ENCODE measurements at places on chromosomes 4 and X.

DNA sequence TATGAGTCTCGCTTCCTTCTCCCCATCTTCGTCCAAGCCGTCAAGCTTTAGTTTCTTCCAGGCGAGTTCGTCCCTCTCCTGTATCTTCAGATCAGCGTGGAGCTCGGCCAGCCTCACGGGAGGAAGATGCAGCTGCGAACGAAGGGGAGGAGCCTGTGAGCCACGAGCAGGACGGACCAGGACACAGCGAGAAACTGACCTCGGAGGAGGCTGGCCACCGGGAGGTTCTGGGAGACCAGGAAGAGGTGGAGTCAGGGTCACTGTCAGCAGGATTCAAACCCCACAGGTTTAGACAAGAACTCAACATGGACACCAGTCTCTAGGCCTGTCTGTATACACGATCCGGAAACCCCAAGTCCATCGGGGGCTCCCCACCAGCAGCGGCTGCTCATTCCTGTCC lies 7.3 kb downstream of the LRPAP1 start:
- DNase-seq, result no peak

DNA sequence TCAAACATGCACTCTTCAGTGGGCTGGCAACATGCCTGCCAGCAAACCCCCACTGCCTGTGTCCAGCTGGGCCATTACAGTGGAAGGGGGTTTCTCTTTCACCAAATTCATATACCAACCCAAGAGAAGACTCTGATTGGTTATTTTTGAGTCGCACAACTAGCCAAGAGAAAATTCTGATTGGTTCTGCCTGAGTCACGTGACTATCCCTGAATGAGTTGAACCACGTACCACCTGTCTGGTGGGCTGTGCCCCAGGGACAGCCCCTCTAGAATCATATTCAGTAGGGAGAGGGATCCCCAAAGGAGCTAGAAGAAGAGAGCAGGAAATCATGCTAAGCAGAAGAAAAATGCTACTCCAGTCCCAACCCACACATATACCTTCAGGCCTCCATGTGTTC lies 313.1 kb downstream of the STK32B start:
- DNase-seq, result no peak

- peak; percentile 6 for DNase-seq
Measured at GRCh38 chrX:120791013-120791643, 84.5 kb downstream of the CT47B1 start.

DNA sequence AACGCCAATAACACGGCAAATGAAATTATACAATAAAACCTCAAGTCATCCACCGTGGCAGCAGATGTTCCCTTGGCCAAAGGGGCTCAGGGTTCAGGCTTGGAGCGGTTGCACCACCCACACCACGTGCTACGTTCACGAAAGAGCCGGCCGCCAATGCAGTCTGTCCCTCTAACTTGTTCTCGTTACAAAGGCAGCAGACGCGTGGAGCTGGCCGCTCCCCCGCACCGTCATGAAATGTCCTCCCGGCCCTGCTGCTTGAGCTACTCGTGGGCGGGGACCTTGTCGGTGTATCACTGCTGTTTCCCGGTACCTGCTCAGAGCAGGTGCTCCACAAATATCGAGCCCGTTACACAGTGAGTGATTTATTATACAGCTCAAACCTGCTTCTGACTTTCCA lies 36.4 kb upstream of the MAN2B2 start:
- no peak for DNase-seq

- DNase-seq, result peak; percentile 36
Measured at GRCh38 chrX:145524931-145525330, 277.6 kb downstream of the SPANXN1 start.

DNA sequence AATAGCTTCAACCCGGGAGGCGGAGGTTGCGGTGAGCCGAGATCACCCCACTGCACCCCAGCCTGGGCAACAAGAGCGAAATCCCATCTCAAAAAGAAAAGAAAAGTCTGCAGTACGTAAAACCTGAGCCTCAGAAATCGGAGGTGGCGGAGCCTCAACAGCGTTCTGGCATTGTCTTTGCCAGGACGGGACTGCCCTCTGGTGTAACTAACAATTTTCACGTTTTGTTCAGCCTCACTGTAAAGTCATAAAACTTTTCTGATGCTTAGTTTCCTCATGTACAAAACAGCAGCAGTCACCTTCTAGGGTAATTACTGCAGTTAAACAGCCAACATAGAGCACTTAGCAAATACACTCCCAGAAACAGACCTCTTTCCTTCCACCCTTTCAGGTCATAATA lies 121.7 kb downstream of the RBM47 start:
- DNase-seq, result no peak

- peak; percentile 33 for DNase-seq
Measured at GRCh38 chr4:95850161-95850560, 10.3 kb downstream of the PDHA2 start.

DNA sequence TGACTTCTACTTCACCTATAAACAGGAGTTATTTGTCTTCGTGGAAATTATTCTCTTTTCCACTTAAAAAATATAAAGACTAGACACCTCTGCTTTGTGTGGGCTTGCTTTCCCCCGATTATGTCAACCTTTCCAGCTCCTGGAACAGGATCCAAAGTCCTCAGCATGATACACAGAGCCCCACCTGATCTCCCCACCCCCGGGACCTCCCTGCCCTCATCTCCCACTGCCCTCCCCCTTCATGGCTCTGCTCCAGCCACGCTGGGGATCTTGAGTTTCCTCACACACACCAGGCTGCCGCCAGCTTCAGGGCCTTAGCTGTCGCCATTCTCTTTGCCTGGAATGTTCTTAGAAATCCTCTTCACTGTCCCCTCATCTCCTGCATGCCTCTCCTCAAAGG lies 55.3 kb downstream of the MBNL3 start:
- no peak for DNase-seq

DNA sequence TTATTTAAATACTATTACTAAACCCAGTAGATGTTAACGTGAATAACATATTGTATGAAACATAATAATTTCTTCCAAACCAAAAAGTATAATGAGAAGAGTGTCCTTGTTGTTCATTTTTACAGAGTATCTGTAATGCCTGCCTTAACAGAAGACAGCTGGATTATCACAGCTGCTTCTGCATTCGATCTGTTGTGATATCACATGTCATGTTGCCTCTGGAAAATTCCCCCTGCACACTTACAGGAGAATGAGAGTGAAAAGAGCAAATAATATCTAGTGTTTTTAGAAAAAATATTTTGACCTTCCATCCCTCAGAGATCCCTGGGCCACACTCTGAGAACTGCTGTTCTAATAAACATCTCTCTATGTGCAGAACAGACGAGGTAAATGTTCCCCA lies 240.1 kb upstream of the NOCT start:
- no peak for DNase-seq

GRCh38 chr4:152160225-152160800 lies 375.6 kb downstream of the FBXW7 start:
- DNase-seq, result no peak

- DNase-seq, result no peak
Measured at GRCh38 chrX:153600032-153600373, 1.1 kb upstream of the CCNQ start.

DNA sequence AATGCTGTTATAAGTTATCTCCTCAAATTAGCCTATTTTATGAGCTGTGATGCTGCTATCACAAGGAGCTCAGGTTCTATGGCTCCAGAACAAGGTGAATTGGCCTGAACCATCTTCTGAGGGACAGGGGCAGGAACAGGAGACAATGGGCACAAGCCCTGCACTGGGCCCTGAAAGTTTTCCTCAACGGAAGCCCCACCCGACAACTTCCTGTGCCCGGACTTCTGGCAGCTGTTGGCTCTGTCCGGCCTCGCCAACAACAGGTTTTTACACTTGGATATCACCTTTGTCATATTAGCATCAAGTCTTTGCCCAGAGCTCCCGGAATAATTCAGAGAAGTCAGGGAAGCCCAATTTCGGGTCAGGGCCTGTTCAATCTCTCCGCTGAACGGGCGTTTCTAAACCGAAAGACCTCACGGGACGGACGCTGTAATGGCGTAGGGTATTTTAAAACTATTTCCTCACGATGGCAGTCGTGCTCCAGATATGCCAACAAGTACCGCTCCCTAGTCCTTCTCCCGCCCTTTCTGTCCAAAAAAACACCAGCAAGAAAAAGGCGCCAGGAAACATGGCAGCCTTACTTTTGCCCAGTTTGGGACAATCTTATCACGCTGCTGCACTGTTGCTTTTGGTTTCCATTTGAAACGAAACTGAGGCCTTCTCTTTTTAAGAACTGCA lies 201.0 kb upstream of the STK26 start:
- no peak for DNase-seq

GRCh38 chrX:66731398-66731797 lies 92.5 kb upstream of the EDA2R start:
- DNase-seq, result peak; percentile 25

- DNase-seq, result no peak
Measured at GRCh38 chrX:68997911-68998310, 167.3 kb downstream of the PJA1 start.

- no peak for DNase-seq
Measured at GRCh38 chr4:110306303-110306702, 107.9 kb upstream of the ELOVL6 start.

- DNase-seq, result no peak
Measured at GRCh38 chr4:6095897-6096296, 77.7 kb upstream of the C4orf50 start.

DNA sequence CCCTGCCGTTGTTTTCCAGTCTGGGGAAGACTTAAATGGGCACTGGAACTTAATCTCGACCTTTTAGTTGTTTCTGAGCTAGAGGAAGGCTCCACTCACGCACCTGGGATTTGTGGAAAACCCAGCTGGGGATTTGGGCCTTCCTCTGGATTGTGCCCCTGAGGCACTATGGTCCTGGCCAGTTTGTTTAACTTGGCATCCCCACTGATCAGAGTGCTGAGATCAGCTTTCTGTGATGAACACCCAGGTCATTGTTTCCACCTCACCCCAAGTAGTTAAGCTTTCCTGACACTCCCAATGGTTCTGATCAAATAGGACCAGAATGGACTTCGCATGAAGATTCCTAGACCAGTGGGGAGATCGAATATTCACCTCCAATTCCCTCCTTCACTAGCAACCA lies 20.5 kb upstream of the NAP1L5 start:
- DNase-seq, result no peak

DNA sequence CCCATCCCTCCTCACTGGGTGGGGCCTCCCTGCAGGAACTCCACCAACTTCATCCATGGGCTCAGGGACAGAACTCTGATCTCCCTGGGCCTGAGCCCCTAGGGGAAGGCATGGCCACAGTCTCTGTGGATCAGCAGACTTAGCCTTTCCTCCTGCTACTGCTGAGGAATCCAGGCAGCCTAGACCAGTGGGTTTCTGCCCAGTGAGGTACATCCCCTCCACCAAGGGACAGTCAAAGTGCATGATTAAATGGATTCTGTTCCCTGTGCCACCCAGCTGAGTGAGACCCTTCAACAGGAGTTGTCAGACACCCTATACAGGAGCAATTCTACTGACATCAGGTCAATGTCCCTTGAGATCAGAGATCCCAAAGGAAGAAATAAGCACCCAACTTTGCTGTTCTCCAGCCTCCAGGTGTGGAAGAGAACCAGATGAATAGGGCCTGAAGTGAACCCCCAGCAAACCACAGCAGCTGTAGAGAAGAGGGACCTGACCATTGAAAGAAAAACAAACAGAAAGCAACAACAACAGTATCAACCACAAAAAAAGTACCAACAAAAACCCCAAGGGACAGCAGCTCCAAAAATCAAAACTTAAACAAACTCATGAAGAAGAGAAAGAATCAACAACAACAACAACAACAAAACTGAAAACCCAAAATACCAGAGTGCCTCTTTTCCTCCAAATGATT lies 84.8 kb downstream of the CHIC1 start:
- DNase-seq, result no peak

- DNase-seq, result no peak
Measured at GRCh38 chr4:163415668-163416067, 57.9 kb downstream of the TKTL2 start.

- no peak for DNase-seq
Measured at GRCh38 chrX:123324625-123325024, 140.5 kb downstream of the GRIA3 start.

DNA sequence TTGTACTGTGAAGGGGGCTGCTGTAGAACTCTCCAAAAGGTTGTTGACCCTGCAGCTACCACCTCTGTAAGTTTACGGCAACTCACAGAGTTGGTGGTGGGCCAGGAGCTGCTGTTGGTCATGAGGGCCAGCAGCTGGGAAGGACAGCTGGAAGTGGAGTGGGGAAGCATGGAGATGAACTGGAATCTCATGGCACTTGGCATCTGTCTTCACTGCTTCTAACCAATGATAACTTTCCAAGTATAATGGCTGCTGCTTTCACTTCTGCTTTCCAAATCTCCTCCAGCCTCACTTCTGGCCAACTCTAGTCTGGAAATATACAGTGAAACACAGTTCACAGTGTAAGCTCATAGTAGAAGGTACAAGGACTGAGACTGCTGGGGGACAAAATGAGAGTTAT lies 126.5 kb upstream of the INTU start:
- no peak for DNase-seq

- DNase-seq, result no peak
Measured at GRCh38 chrX:17519358-17519757, 144.4 kb downstream of the NHS start.

GRCh38 chrX:23978491-23978890 lies 48.5 kb downstream of the KLHL15 start:
- DNase-seq, result no peak

GRCh38 chr4:185290656-185291055 lies 81.3 kb downstream of the SNX25 start:
- no peak for DNase-seq

DNA sequence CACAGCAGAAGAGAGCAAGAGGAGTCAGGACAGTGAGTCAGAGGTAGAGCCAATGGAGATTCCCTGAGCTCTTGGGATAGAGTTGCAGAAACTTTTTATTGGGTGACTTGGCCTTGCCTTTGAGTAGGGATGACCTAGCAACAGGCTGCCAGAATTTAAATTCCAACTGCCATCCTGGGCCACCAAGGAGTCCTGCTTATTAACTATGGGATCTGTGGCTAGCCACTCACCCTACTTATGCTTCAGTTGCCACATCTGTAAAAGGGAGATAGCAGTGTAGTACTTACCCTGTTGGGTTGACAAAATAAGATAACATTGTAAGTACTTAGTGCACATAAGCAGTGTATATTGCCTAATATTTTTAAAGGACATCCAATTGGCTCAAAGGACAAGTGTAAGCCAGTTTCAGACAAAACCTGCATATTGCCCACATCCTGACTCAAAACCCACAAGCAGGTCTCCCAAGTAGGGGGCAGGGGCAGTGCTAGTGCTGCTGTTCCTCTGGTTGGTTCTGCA lies 43.5 kb upstream of the TMEM164 start:
- DNase-seq, result no peak

DNA sequence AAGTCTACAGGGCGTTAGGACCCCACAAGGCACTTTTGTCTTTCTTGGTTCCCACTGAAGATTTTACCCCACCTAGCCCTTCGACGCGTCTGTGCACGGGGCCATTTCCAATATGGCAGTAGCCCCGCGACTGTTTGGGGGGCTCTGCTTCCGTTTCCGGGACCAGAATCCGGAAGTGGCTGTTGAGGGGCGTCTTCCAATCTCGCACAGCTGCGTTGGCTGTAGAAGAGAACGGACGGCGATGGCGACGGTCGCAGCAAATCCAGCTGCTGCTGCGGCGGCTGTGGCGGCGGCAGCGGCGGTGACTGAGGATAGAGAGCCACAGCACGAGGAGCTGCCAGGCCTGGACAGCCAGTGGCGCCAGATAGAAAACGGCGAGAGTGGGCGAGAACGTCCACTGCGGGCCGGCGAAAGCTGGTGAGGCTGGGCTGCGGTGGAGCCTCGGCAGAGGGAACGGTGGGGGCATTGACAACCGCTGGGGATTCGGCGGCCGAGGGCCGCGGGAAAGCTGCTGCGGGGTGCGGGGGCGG lies at the start of gene USP11:
TSS of gene USP11 (plus strand) at position 207 of the 530 bp plus-strand sequence. CDS start at position 242, 35 bp downstream.
- DNase-seq, result peak; percentile 52

- no peak for DNase-seq
Measured at GRCh38 chrX:8755116-8755515, 23.2 kb upstream of the ANOS1 start.

- DNase-seq, result no peak
Measured at GRCh38 chr4:168580228-168580627, 83.4 kb downstream of the PALLD start.

All from Ammon's horn (tissue), 1 donor.